Common myeloid progenitor, CD34-positive (primary cell): ENCODE measurements at places on chromosomes 7 and 10.

GRCh38 chr10:119715628-119716505 is 10.0 kb upstream of the INPP5F start:
- no peak overlapping the region for H3K27ac ChIP-seq
- H3K36me3 ChIP-seq: no peaks in the 10 kb centered on the region
- H3K4me1 ChIP-seq: no peaks in the 10 kb centered on the region
- DNase-seq: no peak

GRCh38 chr7:44945479-44945878 is 33.3 kb downstream of the MYO1G start:
- H3K4me3 ChIP-seq: no peak overlapping the region
- H3K36me3 ChIP-seq: no peaks in the 10 kb centered on the region
- no peaks in the 10 kb centered on the region for H3K27me3 ChIP-seq
- H3K27ac ChIP-seq: no peak overlapping the region
- no peak for DNase-seq

DNA sequence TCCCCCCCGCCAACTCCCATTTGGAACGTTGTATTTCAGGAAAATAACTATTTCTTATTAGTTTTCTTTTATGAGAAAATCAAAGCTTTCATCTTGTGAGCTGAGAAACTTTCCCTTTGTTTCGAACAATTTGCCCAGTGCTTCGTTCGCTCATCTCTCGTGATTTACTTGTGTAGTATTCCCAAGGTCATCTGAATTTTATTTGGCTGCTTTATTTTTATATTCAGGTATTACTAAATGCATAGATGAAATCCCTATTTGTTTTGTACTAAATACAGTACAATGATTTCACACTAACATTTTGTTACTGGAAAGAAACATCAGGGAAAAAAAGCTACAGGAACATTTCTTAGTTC is 12.0 kb upstream of the EBLN1 start:
- peaks cover 15% of the 10 kb centered on the region for H3K4me1 ChIP-seq
- peak overlapping the region; percentile 82 for H3K4me3 ChIP-seq
- no peaks in the 10 kb centered on the region for H3K36me3 ChIP-seq

DNA sequence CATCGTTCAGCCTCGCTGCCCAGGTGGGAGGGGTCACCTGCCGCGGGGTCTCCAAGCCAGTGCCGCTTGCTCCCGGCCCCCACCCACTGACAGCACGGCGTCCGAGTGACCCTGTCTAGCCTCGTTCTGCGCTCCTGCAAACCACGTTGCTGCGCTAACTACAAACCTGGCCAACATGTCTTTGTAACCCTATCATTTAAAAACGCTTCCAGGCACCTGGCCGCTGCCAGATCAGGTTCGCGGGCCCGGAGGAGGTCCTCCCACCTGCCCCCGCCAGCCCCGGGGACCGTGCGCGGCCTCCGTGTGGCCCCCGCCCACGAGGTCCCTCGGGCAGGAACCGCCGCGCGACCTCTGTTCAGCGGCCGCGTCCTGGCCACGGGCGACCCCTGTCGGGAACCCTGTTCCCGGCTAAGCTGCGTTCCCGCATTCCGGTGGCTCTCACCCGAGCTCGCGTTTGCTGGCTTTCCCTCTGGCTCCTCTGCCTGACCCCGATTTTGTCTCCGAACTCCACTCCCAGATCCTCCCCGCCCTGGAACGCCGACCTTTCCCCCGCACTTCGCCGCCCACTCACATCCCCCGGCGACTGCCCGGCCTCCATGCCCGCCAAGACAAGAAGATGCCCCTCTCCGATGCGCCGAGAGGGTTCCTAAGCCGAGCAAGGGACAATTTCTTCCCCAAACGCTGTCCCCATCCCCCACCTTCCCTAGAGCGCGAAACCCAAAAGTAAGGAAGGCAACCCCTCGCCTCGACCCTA is 2.4 kb downstream of the SFMBT2 start:
- peaks cover 32% of the 10 kb centered on the region for H3K27me3 ChIP-seq
- H3K4me1 ChIP-seq: peaks cover 56% of the 10 kb centered on the region
- peaks cover 3% of the 10 kb centered on the region for H3K36me3 ChIP-seq
